Stimulated activated CD8-positive, alpha-beta memory T cell treated with anti-CD3 and anti-CD28 coated beads, Interleukin-7, amount 100 ng/mL, for 1 hour (primary cell): ENCODE measurements at places on chromosomes 4 and X.

- DNase-seq = no peak
Observed at GRCh38 chr4:6727081-6727942, 11.3 kb downstream of the BLOC1S4 start.

GRCh38 chr4:87937523-87937922 is 38.0 kb upstream of the SPP1 start:
- DNase-seq = no peak

DNA sequence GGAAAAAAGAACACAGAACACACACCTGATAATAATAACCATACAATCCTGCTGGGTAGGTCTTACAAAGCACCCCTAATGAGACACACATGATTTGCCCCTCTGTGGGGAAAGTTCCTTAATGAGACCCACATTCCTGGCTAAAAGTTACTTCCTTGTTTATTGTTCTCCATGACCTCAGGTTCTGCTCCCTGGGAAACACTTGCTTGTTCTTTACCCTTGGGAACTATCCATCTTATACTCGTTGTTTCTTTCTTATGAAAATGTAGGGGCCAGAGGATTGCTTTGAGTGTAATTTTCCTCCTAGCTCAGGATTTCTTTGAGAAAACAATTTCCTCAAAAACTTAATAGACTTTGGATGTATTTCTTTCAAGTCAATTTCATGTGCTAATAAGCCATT is 52.1 kb upstream of the PCDH10 start:
- DNase-seq = no peak

GRCh38 chr4:153506341-153507309 is 40.5 kb downstream of the TMEM131L start:
- no peak for DNase-seq

- DNase-seq = no peak
Observed at GRCh38 chr4:144787365-144788258, 141.7 kb downstream of the HHIP start.

GRCh38 chr4:57971261-57971660 is 861.1 kb upstream of the IGFBP7 start:
- no peak for DNase-seq

GRCh38 chr4:7910263-7910896 is 29.3 kb downstream of the AFAP1 start:
- DNase-seq = no peak

- no peak for DNase-seq
Observed at GRCh38 chr4:30641345-30641744, 78.8 kb upstream of the PCDH7 start.

DNA sequence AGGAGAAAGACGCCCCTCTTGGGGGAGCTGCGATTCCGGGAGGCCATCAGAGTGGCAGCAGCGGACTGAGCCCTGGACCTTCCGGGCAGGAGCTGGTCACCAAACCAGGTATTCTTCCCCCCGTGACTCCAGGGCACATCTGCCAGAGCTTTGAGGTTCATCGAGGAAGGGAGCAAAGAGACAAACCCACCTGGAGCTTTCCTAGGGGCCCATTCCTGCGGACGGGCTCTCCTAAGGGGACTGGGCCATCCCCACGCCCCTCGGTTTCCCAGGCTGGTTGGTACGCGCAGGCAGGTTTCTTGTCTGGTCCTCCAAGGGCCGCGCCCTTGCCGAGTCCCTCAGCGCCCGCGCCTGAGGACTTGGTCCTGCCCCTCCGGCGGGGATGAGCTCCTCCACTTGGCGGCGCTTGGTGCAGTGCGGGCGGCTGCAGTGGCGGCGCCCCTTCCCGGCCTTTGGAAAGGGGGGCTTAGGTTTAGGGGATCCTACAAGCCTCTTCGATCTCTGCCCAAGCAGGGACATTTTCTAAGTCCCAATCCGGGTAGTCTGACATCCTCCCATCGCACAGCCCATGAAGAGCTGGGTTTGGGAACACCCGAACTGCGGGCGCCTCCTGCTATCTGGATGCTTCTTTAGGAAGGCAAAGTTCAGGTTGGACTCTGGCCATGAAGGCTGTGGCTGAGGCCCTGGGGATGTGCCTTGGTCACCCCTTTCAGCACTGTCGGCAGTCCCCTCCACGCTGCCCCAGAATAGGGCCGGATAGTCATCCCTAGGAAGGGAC is 538 bp downstream of the STBD1 start:
- no peak for DNase-seq

DNA sequence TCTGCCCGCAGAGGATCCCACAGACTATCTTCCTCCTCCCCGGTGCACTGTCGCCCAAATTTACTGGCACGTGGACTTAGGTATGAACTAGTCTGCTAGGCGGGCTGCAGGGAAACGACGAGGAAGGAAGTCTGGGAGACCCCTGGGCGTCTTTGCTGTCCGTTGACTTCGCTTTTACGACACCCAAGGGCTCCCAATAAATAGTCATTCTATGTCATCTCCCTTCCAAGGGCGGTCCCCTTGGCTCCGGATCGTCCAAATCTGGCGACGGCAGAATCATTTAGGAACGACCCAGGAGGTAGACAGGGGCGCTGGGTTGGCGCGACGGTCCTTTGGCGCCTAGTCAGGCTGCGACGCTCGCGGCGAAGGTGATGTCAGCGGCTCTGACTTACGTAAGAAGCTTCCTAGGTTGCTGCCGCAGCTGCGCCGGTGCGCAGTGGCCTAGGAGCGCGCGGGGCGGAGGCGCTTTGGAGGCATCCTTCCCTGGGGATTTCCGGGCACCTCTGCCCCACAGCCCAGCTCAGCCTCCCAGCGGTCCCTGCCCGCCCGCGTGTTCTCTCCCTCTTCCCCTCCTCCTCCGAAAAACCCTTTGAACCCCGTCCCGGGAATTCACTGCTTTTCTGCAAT is 2.2 kb downstream of the NHS start:
- DNase-seq = no peak

- no peak for DNase-seq
Observed at GRCh38 chr4:2304877-2305561, 43.1 kb upstream of the MXD4 start.

DNA sequence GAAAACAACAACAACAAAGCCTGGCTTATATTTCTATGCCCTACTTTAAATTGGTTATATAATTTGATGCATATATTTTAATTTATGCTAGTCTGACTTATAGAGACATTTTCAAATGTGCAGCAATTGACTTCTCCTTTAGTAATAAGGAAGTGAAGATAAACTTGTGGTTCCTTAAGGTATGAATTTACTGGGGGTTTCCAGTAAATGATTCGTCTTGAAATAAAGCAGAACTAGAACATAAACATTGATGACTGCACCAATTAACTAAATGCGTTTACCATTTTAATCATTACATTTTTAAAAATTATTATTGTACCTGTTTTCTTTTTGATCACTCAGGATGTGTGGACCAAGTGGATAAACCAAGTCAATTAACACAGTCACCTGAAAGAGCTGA is 99.6 kb upstream of the CCSER1 start:
- DNase-seq = no peak

- DNase-seq = no peak
Observed at GRCh38 chr4:5399790-5400421, 308.5 kb downstream of the EVC2 start.

GRCh38 chr4:168163106-168163505 is 70.8 kb downstream of the ANXA10 start:
- DNase-seq = no peak

- DNase-seq = no peak
Observed at GRCh38 chr4:40536032-40536431, 93.6 kb downstream of the RBM47 start.

DNA sequence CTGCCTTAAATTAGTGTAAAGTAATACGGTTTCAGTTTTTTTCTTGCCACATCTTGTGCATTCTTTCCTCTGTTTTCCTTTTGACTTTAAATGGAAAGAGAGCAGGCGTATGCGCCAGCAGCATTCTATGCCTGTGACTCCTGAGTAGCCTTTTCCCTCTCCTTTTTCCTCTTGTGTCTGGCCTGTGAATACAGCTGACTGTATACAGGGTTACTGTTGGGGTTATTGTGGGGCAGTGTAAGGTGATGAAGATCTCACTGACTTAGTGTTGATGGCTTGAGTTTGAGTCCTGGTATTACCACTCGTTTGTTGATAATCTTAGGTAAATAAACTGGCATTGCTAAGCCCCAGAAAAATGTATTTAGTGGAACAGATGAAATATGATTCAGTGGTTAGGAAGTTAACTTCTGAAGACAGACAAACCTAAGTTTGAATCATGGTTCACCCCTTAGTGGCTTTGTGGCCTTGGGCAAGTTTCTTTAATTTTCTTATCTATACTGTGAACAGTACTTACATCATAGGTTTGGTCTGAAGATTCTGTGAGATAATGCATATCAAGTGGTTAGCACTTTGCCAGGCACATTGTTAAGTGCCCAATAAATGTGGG is 105.1 kb downstream of the FNIP2 start:
- no peak for DNase-seq

DNA sequence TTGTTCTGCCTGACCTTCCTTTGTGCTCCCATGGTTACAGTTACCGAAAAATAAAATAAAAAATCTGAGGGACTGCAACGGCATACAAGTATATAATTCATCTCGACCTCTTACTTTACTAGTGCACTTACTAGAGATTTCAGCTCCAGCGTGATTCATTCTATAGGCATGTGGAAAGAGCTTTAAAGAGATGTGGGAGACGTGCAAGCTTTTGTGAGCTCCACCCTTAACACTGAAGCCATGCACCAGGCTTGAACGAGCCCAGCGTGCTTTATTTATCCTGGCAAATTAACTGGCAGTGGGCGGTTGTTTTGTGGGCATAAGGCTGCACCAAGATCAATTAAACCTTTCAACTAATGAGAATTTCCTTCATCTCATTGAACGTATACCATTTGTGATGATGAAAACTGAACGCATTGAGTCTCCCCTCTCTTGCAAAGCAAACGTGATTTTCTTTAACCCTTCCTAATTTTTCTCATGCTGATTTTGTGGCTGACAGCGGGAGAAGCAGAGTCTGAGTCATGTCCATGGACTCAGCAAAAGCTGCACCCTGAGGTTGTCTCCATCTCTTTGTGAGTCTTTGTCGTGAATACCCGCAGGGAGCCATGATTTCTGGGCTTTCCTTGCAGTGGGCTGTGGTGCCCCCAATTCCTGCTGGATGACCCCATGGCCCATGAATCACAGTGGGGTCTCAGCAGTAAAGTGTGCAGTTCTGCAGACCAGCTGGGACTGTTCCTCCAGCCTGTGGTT is 60.1 kb downstream of the MXRA5 start:
- no peak for DNase-seq

DNA sequence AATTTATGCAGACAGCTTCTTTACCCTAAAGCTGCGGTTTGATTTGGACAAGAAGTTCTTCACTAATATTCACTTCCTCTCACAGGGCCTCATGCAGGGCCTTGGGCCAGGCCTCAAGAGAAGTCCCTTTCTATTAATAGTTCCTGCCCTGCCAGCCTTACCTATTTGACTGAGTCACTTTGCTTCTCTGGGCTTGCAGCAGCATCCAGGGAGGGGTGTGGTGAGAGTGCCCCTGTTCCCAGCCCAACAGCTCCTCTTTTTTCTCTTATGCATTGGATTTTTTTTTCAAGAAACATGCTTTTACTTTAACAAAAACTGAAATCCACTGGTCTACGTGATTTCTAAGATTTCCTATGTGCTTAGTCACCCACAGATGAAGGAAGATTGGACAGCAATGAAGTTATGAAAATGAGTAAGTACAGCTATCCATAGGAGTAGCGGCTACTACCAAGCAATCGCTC is 26.7 kb downstream of the FAM156B start:
- no peak for DNase-seq

- DNase-seq = no peak
Observed at GRCh38 chr4:20252656-20253282, 1.1 kb downstream of the SLIT2 start.

DNA sequence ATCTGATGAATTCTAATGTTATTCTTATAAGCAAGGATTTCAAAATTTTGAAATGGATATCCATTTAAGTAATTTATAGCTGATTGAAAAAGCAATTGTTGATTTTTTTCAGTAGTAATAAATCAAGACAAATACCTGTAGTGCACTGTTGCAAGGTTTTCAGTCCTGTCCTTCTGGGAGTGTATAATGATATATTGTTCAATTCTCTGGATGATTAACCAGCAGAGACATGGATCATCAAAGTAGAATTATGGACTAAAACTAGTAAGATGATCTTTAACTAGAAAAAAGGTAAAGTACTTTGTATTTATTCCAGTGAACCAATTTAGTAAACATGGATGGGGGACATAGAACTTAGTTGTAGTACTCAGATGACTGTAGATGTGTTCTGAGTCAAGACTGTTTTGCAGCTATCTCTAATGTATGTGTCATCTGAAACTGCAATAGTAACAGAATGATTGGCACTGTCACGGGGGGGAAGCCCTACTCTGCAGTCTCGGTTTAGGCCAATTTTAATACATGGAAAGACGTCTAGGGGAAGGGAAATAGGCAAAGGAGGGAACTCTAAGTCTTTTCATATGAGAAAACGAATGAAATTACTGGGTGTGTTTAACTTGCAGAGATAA is 121.9 kb downstream of the GLRA3 start:
- no peak for DNase-seq

GRCh38 chr4:132593717-132594400 is 555.2 kb upstream of the PCDH10 start:
- no peak for DNase-seq

DNA sequence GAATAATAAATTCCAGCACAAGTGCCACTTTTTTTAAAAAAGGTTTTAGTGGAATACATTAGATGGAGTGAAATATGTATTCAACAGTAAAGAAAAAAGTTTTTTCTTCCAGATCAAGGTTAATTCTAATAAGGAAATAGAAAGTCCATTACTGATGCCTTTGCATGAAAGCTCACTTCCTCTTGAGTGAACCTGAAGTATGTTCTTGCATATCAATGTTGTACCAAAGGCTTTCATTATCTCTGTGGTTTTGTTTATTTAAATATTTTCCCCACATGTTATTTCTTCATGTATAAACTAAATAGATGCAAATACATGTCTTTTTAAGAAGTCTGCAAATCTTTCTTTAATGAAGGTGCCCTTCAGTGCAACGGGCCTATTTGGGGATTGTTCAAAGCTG is 307.9 kb downstream of the C4orf33 start:
- no peak for DNase-seq

GRCh38 chrX:15277604-15278003 is 7.7 kb upstream of the ASB9 start:
- no peak for DNase-seq

DNA sequence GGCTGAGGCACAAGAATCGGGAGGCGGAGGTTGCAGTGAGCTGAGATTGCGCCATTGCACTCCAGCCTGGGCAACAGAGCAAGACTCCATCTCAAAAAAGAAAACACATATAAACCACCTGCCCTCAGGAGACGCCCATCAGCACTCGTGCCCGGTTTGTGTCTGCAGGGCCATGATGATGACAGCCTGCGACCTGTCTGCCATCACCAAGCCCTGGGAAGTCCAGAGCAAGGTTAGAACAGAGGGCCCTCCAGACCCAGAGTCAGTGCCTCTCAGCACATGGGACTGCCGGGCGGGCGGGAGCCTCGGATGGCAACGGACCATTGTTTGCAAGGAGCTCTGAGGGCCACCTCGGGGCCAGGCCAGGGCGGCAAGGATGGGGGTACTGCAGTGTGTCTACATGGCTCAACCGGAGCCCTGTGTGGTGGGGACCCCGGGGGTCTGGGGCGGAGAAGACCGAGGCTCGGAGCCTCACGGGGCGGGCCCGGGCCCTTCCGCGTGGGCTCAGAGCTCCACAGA is 9.3 kb downstream of the ATP5ME start:
- DNase-seq = no peak

- DNase-seq = no peak
Observed at GRCh38 chr4:94158883-94159282, 48.8 kb upstream of the SMARCAD1 start.

GRCh38 chr4:22410645-22411247 is 105.1 kb downstream of the ADGRA3 start:
- no peak for DNase-seq
